ENCODE measurements at places on chromosomes 11 and 22.

DNA sequence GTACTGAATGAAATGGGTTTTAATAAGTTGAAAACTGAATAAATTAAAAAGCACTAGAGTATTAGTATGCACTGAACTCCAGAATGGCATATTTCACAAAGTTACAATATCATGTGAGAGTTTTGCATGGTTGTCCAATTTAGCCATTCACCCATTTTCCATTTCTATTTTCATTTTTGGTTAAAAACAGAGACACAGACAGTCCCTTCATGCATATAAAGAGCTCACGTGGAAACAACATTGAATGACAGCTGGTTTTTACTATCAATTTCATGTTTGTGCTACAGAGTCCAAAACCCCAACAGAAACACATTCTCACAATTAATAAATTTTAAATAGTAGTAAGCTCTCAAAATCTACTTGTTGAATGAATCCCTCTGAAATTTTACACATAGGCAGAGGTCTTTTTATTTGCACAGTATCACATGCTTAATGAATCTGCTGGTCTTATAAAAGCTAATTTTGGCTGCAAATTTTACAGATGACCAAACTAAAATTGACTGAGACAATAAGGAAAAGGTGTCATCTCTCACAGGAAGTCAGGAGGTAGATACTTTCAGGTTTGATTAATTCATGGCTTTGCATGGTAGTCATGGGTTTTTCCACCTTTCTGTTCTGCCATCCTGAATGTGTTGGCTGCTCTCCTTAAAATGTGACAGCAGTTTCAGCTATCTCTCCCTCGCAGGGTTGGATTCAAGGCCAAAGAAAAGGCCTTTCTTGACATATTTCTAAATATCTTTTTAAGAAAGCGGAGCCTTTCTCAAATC, 20.6 kb upstream of the DDI1 start:
- no peak for DNase-seq

- no peak for DNase-seq
Observed at GRCh38 chr22:40844951-40845350, 11.5 kb downstream of the ST13 start.

- no peak for DNase-seq
Observed at GRCh38 chr11:97764605-97765004, 1256.1 kb upstream of the CNTN5 start.

GRCh38 chr11:64241491-64242374, 838 bp downstream of the FKBP2 start:
- no peak for DNase-seq

- DNase-seq = no peak
Observed at GRCh38 chr22:33706100-33706499, 214.2 kb downstream of the LARGE1 start.

- no peak for DNase-seq
Observed at GRCh38 chr22:22087854-22088657, 105.5 kb upstream of the TOP3B start.

DNA sequence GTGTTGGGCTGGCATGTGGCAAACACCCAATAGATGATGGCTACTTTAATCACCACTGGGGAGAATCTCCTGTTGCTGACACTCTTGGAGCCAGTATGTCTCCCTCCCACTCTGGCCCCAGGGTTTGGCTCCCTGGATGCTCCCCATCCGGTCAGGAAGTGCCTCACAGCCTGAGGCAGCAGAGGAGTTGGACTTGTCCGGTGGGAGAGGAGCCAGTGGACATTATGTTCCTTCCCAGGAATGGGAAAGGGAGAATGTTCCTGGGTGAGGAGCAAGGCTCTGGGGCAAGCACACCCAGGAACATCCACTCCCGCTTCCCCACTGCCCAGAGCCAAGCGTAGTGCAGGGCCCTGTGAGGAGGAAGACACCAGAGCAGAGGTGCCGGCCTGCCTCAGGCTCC, 84.6 kb upstream of the NAV2 start:
- peak; percentile 70 for DNase-seq

GRCh38 chr11:72783144-72783905, 10.5 kb downstream of the STARD10 start:
- no peak for DNase-seq

DNA sequence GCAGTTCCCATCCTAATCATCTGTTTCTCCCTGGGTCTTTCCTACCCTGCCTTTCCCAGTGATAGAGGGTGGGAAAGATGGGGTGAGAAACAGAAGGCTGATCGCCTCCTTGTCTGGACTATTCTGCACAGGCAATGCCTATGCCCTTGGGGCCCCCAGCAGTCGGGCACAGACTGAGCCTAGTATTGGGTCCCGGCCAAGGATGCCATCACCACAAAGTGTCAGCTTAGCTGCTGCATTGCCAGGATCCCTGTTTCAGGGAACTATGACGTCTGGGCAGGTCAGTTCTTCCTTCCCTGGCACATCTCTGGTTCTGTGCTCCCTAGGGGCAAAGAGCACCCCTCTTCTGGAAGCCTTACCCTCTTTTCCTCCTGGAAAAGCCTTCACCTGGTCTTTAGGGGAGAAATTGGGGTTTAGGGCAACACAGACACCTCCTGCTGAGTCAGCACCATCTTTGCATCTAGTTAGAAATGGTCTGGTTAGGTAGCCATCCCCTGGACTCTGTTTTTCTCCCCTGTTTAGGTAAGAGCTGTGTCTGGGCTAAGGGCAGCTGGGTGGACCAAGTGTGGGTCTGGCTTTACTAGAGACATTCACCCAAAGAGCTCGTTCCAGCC, 2.1 kb downstream of the ADAMTS8 start:
- DNase-seq = no peak

GRCh38 chr11:125264100-125265022, 99.8 kb downstream of the PKNOX2 start:
- DNase-seq = no peak

GRCh38 chr22:33927752-33928151, 7.5 kb upstream of the LARGE1 start:
- no peak for DNase-seq

DNA sequence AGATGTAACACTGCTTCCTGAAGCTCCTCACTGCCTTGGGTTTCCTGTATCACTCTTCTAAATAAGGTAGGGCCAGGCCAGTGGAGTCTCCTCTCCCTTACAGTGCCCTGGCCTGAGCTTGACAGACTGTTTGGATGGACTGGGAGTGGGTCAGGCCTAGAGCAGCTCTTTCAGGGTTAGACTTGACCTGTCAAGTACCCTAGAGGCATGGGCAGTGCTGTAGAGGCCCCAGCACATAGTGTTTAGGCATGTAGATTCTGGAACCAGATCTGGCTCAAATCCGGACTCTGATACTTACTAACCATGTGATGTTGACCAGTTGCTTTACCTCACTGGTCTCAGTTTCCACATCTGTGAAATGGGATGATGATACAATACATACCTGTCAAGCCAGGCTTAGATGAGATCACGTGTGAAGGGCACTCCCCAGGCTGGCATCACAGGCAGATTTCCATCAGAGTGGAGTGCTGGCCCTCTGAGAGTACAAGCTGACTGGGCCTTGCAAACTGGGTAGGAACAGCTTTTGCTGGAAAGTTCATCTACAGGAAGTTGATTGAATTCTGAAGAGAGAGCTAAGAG, 1.4 kb upstream of the MICAL2 start:
- no peak for DNase-seq

- no peak for DNase-seq
Observed at GRCh38 chr11:69309631-69310280, 15.8 kb downstream of the MYEOV start.

DNA sequence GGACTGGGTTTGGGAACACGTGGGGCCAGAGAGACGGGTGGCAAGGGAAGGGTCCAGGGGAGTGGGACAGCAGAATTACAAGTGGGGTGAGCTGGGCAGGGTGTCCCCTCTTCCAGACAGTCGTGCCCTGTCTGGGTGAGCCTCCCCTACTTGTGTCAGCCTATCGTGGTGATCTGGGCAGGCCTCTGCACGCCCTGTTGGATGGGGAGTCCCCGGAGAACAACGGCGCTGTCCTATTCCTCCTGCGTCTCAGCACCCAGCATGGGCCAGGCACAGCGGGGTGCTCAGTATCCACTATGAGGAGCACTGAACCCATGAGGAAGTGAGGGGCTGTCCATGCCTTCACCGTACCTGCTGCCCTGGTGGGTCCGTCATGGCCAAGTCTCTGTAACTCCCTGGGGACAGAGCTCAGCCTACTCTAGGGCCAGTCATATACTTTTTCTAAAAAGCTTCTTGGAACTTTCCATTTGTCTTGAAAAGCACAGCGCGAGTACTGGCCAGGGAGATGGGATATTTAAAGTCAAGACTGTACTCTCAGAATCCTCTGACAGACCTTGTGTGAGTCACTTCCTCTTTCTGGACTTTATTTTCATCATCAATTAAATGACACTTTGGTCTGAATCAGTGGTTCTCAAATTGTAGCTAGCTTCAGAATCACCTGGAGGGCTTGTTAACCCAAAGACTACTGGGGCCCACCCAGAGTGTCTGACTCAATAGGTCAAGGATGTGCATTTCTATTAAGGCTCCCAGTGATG, 81.7 kb upstream of the NECTIN1 start:
- no peak for DNase-seq

DNA sequence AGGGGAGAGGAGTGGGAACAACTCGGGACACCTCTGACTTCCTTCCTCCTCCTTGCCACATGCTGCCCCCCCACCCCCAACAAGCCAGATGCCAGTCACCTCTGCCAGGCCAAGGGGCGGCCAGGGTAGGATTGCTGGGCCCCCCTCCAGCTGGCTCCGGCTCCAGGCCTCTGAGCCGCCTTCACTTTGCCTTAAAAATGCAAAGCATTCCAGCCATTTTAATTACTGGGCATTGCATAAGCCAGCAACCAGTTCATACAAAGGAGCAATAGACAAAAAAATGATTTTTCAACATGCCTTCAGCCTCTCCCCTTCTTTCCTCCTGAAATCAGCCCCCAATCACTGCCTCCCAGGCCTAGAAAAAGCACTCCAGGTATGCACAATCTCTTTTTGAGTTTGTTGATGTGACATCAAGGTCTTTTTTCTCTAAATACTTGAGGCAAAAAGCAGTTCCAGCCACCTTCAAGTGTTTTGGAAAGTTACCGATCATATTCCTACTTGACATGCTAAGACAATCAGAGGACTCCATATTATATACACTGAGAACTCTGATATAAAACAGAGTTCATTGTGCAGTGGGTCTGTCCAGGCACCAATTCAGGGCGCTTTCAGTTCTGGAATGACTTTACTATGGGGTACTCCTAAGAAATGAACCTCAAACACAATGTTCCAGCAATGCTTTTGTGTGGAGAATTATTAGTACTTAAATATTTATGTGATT, 12.4 kb upstream of the TIMP3 start:
- DNase-seq = no peak

DNA sequence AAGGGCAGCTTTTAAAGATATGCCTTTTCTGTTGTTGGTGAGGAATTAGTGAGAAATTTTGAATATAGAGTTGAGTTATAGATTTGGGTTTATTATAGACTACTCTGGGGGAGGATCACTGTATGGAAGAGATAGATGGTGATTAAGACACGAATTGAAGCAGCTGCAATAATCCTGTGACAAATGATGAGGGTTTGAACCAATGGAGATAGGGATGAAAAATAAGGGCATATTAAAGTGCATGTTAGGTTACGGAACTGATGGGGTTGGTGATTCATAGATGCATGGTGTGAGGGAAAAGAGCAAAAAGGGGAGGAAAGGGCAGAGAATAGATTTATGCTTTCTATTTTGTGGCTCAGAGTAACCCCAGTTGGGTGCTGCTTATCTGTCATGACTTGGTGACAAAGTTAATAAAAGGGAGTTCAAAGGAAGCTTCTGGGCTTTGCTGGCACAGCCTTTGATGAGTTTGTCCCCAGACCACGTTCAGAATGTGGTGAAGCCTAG, 11.8 kb downstream of the C11orf87 start:
- no peak for DNase-seq

DNA sequence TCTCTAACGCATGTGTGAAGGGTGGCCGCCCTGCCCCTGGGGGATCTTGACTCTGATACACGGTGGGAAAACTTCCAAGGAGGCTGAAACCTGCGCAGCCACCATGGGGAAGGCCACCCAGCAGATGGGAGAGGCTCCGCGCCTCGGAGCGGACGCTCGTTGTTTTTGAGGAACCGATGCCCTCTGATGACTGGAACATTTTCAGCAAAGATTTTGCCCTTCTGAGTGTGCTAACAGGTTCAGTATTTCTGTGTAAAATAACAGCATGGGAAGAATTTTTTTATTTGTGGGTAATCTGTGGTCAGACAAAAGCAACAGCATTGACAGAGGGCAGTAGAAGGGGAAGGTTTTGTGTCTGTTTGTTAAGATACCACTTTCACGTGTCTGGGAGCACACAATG, 16.7 kb downstream of the MB start:
- DNase-seq = no peak

GRCh38 chr22:40058265-40058664, 63.5 kb downstream of the FAM83F start:
- no peak for DNase-seq

DNA sequence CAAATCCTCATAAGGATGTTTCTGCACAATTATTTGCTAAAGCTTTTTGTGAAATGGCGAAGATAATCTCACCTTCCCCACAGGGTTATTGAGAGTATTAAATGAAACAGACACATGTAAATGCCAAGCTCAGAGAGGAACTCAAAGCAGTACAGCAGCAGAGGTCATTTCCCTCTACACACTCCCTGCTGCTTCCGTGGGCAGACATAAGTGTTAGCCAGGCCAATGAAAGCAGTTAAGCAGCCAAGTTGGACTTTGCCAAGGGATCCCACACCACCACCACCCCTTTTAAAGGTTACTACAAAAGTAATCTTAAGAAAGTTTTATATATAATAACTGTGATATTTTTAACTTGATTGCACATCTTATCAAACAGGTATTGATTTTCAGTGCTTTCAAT, 4.0 kb upstream of the FAM111A start:
- no peak for DNase-seq

- no peak for DNase-seq
Observed at GRCh38 chr11:69148806-69149205, 6.9 kb upstream of the SMIM38 start.

GRCh38 chr11:62652161-62653006, 718 bp downstream of the INTS5 start:
- DNase-seq = no peak

DNA sequence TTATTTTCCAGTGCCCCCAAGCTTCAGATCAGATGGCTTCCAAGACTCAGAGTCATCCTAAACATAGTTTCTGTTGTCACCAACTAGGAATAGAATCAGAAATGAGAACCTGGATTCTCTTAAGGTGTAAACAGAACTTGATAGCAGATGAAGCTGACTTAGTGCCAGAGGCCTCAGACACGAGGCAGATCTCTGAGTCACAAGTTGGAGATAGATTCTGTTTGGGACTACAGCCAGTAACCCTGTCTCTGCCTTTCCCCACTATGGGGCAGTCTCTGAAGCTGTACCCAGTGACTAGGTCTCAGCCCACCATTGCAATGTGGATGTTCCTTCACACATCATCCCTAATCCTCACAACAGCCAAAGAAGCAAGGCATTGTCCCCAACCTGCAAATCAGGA, 25.4 kb downstream of the NEU3 start:
- no peak for DNase-seq

- DNase-seq = no peak
Observed at GRCh38 chr11:122523846-122524805, 131.4 kb upstream of the UBASH3B start.

DNA sequence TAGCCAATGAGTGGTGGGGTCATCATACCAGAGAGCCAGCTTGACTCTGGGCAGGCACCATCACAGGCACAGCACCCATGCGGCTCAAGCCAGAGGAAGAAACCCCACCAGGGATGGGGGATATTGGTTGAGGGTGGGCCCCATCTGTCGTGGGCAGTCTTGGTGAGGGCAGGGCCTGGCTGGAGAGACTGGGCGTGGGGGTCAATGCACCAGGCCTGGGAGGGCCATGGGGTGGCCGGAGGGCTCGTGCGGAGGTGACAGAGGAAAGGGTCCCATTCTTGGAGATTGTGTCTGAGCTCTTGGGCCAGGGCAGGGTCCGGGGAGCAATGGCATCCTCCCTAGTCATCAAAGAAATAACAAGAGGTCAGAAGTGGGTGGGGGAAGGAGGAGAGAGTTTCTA, 1.6 kb upstream of the VSIG2 start:
- DNase-seq = no peak
